Right ventricle myocardium inferior (tissue), 1 donor: ENCODE measurements at places on chromosomes 16 and 17. TPM values are rescaled to one million over a fixed set of nuclear protein-coding genes. Genes with fewer than 3 reads are reported as not detected.

The CPHXL2 gene
- not detected for total RNA-seq

The UMOD gene
- not detected for total RNA-seq

The TMEM98 gene
- total RNA-seq = 12.7 TPM

The GINS2 gene
- total RNA-seq = 1.4 TPM

The NDRG4 gene
- total RNA-seq = 337 TPM

The MIEN1 gene
- total RNA-seq = 49.4 TPM

The PERCC1 gene
- total RNA-seq = 0.35 TPM

The FN3K gene
- total RNA-seq = 78.3 TPM

The BORCS6 gene
- 9.2 TPM for total RNA-seq

The NLRC3 gene
- total RNA-seq = 1.0 TPM

The CLEC19A gene
- not detected for total RNA-seq

The MPP3 gene
- total RNA-seq = 43.0 TPM

The EPN2 gene
- total RNA-seq = 85.5 TPM

The CRYM gene
- 63.3 TPM for total RNA-seq

The KIF2B gene
- not detected for total RNA-seq

The PDILT gene
- total RNA-seq = not detected

The RHBDL3 gene
- 3.4 TPM for total RNA-seq

The SPN gene
- total RNA-seq = 1.3 TPM

The TOX3 gene
- not detected for total RNA-seq

The EPOP gene
- total RNA-seq = 0.51 TPM

The SLC7A6 gene
- 33.7 TPM for total RNA-seq

The EVI2A gene
- 3.0 TPM for total RNA-seq

The ODAD4 gene
- total RNA-seq = 0.76 TPM

The PRCD gene
- 3.4 TPM for total RNA-seq

The GP1BA gene
- not detected for total RNA-seq

The TSPOAP1 gene
- total RNA-seq = 12.1 TPM

The ALDOA gene
- 4,126 TPM for total RNA-seq

The SLC26A11 gene
- total RNA-seq = 3.9 TPM

The RHBDL1 gene
- total RNA-seq = 2.1 TPM

The KRTAP4-3 gene
- total RNA-seq = not detected

The CEP295NL gene
- total RNA-seq = 0.60 TPM

The C16orf89 gene
- total RNA-seq = 3.5 TPM

The P2RX5 gene
- 19.4 TPM for total RNA-seq

The SMIM5 gene
- 11.4 TPM for total RNA-seq

The CLEC10A gene
- 5.4 TPM for total RNA-seq

The CD300LF gene
- total RNA-seq = 0.35 TPM

The MT4 gene
- not detected for total RNA-seq

The HBA2 gene
- total RNA-seq = 86.1 TPM

The CES5A gene
- 0.51 TPM for total RNA-seq

The PLEKHG4 gene
- total RNA-seq = 1.1 TPM

The CBFA2T3 gene
- 11.1 TPM for total RNA-seq

The ROGDI gene
- total RNA-seq = 102 TPM

The TBC1D3D gene
- 0.24 TPM for total RNA-seq

The ZFPM1 gene
- 4.1 TPM for total RNA-seq

The TMEM100 gene
- total RNA-seq = 17.0 TPM

The CEMP1 gene
- not detected for total RNA-seq

The GPR139 gene
- not detected for total RNA-seq

The NTN1 gene
- 24.5 TPM for total RNA-seq

The NGFR gene
- 10.0 TPM for total RNA-seq

The RAB37 gene
- total RNA-seq = 2.6 TPM

The ZNF629 gene
- 17.4 TPM for total RNA-seq

The CDK5R1 gene
- 1.3 TPM for total RNA-seq

The BRICD5 gene
- total RNA-seq = 13.2 TPM

The ARSG gene
- total RNA-seq = 2.2 TPM

The MMP25 gene
- 1.7 TPM for total RNA-seq

The TBC1D3I gene
- not detected for total RNA-seq

The USH1G gene
- not detected for total RNA-seq

The SALL1 gene
- total RNA-seq = 0.08 TPM
